Muscle of arm (tissue), 14 donors: ENCODE measurements at places on chromosomes 7 and 10.

GRCh38 chr7:2529161-2530070, 9.8 kb downstream of the LFNG start:
- no peak for DNase-seq

DNA sequence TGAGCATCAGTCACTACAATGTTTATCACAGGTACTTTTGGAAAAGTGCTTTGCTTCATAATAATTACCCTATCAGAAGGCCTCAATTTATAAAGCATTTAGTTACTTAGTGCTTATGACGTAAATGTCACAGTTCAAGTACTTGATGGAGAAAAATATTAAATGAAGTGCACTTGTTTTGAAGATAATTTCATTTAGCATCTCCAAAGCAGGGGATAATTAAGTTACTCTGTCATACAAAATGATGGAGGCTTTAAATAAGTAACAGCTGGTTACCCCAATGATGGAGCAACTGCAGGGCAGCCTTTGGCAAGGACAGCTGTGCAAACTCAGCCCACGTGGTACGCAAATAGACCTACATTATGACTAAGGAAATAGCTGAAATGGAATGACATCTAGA, 768.8 kb downstream of the GRM8 start:
- DNase-seq = no peak

GRCh38 chr10:3323865-3324498, 151.4 kb upstream of the PITRM1 start:
- DNase-seq = no peak

DNA sequence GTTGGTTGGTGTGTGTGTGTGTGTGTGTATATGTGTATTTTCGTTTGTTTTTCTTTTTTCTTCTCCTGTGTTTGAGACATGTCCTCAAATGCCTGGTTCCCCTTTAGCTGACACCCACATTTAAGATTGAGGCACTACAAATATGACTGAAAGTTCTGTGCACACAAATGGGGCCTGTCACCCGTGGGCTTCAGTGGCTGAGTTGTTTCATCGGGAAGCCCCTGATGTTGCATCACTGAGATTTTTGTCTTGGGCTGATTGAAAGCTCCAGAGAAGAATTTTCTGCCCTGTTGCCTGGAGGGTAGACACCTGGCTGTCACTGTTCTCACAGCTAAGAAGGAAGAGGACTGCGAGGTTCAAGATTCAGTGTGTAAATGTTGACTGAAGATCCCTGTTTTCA, 283.8 kb upstream of the C7orf33 start:
- DNase-seq = no peak

- DNase-seq = no peak
These were observed 33.0 kb upstream of the CTBP2 start for GRCh38 chr10:125193306-125193877.

DNA sequence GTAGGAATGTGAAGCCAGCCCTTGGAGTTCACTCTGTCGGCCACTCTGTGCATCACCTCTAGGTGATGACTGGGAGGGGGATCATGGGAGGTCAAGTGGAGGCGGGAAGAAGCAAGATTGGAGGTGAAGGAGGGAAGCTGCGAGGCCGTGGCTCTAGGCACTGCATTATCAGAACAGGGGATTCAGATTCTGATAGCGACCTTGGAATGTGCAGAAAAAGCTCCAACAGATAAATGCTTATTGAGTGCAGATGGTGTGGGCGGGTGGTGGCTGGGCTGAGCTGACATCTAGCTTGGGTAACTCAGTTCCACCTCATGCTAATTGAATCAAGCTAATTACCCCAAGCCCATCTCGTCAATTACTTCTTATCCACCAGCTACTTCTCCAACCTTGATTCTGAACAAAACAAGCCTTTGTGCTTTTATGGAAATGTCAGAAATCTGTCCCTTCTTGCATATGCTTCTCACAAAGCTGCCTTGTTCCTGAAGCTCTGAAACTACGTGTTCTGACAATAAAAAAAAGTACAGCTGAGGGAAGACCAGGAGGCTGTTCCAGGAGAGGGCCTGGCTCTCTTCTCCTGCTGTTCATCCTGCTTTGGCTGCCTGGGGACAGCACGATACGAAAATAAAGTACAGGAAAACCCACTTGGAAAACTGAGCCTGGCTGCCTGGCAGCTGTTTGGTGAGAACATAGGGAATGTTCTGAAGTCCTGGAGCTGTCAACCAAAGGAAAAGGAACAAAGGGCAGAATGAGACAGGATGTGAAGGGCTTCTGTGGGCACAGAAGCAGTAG, 27.5 kb downstream of the STRA8 start:
- DNase-seq = peak; percentile 18

DNA sequence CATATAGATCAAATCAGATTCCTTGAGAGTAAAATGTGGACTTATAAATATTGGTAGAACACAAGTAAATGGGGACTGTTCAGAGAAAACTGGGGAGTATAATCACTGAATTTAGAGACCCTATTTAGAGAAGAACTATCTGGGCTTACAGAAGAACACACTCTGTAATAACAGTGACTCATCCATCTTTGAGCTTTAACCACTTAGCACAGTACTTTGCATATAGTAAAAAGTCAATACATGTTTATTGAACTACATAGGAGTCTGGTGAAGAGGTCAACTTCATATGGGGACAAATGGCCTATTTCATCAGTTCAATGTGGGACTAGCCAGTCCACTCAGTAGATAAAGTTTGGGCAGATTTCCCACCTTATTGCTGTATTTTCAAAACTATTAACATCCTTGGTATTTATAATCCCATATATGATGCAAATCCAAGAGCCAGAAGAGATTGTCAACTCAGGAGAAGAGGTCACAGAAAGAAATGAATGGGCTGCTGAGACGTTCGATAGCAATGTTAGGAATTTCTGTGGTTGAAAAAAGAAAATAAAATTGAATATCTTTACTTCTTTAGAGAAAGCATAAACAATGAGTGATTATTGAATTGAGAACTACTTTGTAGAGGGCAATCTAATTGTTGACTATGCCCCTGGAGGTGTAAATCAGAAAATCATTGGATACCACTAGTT, 119.3 kb upstream of the CACNA2D1 start:
- DNase-seq = no peak

- DNase-seq = no peak
These were observed 16.2 kb downstream of the PKD1L1 start for GRCh38 chr7:47932016-47932415.

DNA sequence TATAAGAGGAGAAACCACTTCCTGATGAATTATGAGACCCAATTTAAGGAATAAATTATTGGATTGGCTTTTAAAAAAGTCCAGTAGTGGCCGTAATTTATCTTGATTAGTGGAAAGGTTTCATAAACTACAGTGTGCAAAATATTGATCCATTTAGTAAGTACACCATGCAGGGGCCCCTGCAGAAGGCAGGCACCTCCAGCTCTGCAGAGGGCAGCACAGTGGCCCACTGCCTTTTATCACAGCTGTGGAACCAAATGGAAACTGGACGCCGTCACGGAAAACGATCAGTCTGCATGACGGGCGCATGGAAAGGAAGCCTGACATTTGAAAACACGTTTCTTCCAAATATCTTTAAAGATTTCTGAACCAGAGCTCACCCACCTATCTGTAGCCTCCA, 204.0 kb downstream of the DPP6 start:
- no peak for DNase-seq

DNA sequence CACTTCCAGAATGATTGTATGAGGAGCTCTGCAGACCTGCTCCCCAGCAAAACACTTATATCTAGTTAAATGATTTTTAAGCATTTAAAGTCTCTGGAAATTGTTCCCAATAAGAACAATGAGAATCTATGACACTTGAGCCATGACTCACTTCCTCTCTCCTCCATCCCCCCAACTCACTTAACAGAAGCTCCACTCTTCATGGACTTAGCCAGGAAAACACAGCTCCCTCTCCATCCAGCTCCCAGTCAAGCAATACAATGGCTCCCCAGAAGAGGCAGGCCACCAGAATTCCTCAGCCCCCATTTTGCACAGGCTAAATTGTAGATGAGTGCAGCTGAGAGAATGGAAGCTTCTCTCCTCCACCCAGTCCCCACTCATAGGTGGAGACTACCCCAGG, 27.0 kb downstream of the AOC1 start:
- no peak for DNase-seq

GRCh38 chr7:50754241-50754640, 28.5 kb downstream of the GRB10 start:
- no peak for DNase-seq
